ENCODE measurements at places on chromosomes 16 and 17.

DNA sequence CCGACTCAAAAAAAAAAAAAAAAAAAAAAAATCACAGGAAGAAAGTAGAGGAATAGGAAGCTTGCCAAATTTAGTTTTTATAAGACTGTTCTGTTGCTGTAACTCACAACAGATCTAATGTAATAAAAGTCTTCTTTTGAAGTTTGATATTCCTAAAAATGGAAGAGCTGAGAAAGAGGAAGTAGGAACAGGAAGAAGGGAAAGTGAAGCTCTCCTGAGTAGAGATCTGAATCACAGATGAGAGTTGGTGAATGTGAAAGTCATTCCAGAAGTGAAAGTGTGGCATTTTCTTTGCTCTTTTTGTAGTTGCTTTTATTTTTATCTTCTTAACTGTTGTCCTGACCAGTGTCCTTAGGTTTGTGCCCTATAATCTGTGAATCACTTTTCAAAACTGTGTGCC lies 2.1 kb downstream of the NMT1 start:
- no peak overlapping the region for H3K4me3 ChIP-seq
- H3K36me3 ChIP-seq: no peaks in the 10 kb centered on the region
- H3K27ac ChIP-seq: peak overlapping the region; percentile 89
- peaks cover 38% of the 10 kb centered on the region for H3K4me1 ChIP-seq
- no peaks in the 10 kb centered on the region for H3K27me3 ChIP-seq

DNA sequence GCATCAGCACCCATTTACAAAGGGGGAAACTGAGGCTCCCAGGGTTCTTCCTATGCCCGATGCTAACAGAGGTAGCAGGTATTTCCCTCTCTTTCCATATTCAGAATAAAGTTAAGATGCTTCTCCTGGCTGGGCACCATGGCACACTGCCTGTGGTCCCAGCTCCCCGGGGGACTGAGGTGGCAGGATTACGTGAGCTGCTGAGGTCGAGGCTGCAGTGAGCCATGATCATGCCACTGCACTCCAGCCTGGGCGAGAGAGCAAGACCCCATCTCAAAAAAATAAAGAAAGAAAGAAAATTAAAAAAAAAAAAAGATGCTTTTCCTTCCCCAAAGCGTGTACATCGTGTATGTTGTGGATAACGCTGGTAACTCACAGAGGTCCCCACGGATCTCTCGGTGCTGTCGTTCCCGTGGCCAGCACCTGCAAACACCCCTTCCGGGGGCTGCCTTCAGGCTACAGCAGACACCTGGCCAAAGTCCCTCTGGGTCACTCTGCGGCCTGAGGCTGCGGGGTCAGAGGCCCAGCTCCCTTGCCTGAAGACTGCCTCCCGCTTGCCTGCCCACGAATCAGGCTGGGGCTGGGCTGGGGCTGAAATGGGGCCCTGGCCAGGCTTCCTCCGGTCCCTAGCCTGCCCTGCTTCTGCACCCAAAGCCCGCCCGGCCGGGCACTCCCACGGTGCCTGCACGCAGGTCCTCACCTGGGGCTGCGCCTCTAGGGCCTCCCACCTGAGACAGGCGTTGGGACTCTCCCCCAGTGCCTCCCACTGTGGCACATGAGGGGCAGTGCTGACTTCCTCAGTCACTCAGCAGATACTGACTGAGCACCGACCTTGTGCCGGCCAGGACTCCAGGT lies 63.1 kb downstream of the ZDHHC7 start:
- H3K27me3 ChIP-seq: no peaks in the 10 kb centered on the region
- no peak for DNase-seq
- no peak overlapping the region for H3K4me3 ChIP-seq
- H3K4me1 ChIP-seq: no peaks in the 10 kb centered on the region
- no peak overlapping the region for H3K27ac ChIP-seq

GRCh38 chr16:72236866-72237265 lies 64.9 kb upstream of the PMFBP1 start:
- no peak overlapping the region for H3K27ac ChIP-seq
- H3K36me3 ChIP-seq: no peaks in the 10 kb centered on the region
- H3K27me3 ChIP-seq: no peaks in the 10 kb centered on the region
- DNase-seq: no peak

DNA sequence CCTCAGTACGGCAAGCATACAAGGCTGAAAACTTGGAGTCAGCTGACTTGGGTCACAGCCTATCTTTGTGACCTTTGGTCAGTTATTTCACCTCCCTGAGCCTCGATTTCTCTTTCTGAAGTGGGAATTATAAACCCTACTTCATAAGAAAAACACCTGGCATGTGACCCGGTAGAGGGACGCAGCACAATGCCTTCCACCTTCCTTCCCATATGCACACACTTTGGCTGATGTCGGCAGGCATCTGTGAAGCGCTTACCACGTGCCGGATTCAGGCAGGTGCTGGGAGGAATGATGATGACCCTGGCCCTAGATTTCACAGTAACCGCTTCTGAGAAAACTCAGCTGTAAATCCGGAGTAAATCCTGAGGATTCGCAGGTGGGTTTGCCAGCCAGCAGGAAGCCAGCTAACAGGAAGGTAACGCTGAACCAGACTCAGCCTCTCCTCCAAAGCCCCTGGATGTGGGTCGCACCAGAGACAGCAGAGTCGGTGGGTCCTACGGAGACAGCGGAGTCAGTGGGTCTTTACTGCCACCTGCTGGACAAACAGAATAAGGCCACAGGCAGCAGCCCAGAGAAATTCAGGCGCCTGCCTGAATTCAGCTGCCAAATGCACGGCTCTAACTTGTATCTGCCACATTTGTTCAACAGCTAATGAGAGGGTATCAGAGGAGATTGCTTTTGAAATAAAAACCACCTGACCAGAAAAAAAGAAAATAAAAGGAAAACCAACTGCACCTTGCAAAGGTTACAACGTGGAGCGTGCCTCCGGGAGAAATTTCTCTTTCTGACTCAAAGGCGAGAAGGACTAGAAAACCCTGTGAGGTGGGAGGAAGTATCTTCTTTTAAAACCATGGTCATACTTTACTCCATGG lies 16.6 kb downstream of the COPRS start:
- H3K27me3 ChIP-seq: no peaks in the 10 kb centered on the region
- DNase-seq: no peak
- H3K4me1 ChIP-seq: peaks cover 18% of the 10 kb centered on the region
